ENCODE measurements at places on chromosomes 3 and 15.

GRCh38 chr3:5210926-5211325, 23.4 kb downstream of the EDEM1 start:
- no peak for DNase-seq

DNA sequence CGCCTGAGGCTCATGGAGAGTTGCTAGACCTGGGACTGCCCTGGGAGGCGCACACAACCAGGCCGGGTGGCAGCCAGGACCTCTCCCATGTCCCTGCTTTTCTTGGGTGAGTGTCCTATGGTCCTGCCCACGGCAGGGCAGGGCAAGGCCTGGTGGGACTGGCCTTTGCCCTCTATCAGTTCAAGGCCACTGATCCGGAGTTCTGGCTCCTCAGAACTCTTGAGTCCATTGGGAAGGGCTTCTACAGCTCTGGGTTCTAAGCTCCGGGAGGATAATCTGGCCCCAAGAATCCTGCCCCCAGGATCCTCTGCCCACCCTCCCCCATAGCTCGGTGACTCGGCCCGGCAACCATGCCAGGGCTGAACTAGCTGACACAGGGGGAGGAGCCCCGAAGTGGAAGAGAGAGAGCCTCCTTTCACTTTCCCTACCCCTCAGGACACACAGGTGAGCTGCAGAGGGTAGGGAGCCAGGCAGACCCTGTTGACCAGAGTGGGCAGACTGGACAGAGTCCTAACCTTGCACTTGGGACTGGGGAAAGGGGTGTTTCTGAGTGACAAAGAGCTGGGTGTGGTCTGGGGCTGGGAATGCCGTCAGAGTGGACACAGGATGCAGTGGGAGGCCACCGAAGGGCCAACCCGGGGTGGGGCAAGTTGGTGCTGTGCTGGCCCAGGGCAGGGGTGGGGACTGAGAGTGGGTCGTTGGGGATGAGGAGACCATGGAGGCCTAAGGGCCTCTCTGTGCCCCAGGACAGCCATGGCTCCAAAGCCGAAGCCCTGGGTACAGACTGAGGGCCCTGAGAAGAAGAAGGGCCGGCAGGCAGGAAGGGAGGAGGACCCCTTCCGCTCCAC, 664 bp downstream of the PARP3 start:
- peak; percentile 91 for DNase-seq

DNA sequence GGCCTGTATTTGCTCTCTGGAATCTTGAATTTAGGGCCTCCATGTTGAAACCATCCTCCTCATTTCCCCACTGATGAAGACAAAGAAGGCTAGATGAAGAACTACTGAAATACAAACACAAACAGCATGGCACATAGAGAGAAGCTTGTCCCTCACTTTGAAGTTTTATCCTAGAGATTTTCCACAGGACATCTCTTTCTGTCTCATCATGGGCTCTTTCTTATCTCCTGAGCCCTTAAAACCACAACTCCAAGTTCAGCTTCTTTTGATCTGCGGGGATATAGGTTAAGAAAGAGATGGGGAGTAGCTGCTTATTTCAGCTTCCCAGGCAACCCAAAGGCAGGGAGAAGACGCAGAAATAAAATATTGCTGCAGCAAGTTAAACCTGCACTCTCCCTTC, 213.1 kb upstream of the LRIG1 start:
- DNase-seq: no peak

GRCh38 chr3:132925256-132925930, 112.8 kb upstream of the TMEM108 start:
- DNase-seq: no peak

- no peak for DNase-seq
These were observed 758 bp upstream of the SNX33 start for GRCh38 chr15:75646944-75647364.

GRCh38 chr3:24828551-24828950, 333.9 kb upstream of the THRB start:
- no peak for DNase-seq

Data from H54 (cell line).